ENCODE measurements at places on chromosomes 2 and 18.

DNA sequence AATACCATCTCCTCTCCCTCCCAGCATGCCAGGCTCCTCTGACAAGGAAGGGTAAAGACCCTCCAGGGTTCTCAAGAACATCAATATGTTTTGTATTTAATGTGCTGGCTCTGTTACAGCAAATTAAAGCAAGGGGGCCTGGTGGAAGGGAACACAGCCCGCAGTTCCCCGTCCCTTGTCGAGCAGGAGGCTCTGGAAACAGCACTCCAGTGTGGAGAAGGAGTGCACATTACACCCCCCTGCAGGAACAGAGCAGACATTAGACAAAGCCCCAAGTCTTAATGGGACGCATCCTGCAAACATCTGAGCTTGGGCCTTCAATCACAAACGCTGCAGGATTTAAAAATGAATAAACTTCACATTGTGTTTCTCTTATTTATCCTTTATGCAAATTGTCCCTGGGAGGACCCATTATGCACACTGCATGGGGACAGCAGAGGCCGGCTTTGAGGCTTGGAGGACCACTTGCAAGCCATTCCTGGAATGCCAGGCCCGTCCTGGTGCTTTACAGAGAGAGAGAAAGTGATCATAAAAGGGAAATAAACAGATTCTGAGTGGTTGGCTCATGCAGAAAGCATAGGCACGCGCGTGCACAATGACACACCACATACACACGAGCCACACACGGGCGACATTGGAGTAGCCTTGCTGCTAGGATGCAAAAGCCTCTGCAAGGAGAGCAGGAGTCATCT lies 328.7 kb downstream of the SMAD2 start:
- no peak overlapping the region for H3K27ac ChIP-seq
- no peak for DNase-seq
- H3K4me1 ChIP-seq, result no peaks in the 10 kb centered on the region

GRCh38 chr18:31243740-31244512 lies 74.0 kb upstream of the DSG1 start:
- no peak for DNase-seq
- H3K27ac ChIP-seq, result no peak overlapping the region
- no peaks in the 10 kb centered on the region for H3K4me1 ChIP-seq

DNA sequence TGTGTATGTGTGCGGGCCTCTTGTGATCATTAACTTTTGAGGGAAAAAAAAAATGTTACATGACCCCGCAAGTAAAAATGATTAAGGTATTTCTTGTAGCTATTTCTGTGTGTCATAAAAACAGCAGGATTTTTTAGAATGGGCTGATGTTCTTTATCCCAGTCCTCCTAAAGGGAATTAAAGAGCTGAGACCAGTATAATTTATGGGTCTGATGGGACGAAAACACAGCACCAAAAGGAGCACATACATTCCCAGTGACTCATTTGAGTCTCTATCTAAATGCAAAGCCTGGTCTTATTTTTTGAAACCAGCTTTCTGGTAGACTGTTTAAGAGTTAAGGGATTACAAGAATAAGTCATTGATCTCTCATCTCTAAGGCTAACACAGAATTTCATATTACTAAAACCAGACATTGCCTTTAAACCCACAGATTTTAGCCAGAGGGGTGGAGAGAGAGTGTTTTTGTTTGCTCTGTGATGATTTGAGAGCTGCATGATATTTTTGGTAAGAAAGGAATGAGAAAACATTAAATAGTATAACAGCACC lies 342.3 kb upstream of the EPHA4 start:
- H3K4me3 ChIP-seq, result no peak overlapping the region
- H3K36me3 ChIP-seq, result no peaks in the 10 kb centered on the region
- no peak for DNase-seq
- H3K27ac ChIP-seq, result no peak overlapping the region
- H3K4me1 ChIP-seq, result no peaks in the 10 kb centered on the region
- no peaks in the 10 kb centered on the region for H3K27me3 ChIP-seq

- peaks cover under 1% of the 10 kb centered on the region for H3K4me1 ChIP-seq
- H3K36me3 ChIP-seq, result peaks cover 30% of the 10 kb centered on the region
- no peaks in the 10 kb centered on the region for H3K27me3 ChIP-seq
- no peak overlapping the region for H3K27ac ChIP-seq
- DNase-seq, result no peak
Observed at GRCh38 chr2:39737661-39738060, 41.4 kb downstream of the THUMPD2 start.

DNA sequence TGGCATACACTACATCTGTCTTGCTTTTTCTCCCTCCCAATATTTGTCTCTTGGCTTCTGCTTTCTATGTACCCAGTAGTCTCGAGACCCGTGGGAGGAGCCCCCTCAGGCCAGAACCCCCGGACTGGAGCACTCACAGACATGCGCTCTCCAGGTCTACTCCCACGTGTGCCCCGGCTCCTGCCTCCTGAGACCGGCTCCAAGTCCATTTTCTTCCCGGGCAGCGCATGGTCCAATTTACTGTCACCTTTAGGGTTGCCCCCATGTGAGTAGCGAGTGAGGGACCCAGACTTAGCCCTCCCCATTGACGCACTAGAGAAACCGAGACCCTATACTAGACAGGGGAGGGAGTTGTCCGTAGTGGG lies 11.8 kb upstream of the TEX51 start:
- no peak for DNase-seq
- peaks cover 2% of the 10 kb centered on the region for H3K27me3 ChIP-seq
- no peaks in the 10 kb centered on the region for H3K36me3 ChIP-seq
- H3K27ac ChIP-seq, result no peak overlapping the region
- no peaks in the 10 kb centered on the region for H3K4me1 ChIP-seq

GRCh38 chr2:65050931-65051330 lies 5.3 kb upstream of the CEP68 start:
- no peak overlapping the region for H3K27ac ChIP-seq
- no peaks in the 10 kb centered on the region for H3K27me3 ChIP-seq
- H3K4me1 ChIP-seq, result peaks cover 9% of the 10 kb centered on the region
- H3K4me3 ChIP-seq, result no peak overlapping the region

DNA sequence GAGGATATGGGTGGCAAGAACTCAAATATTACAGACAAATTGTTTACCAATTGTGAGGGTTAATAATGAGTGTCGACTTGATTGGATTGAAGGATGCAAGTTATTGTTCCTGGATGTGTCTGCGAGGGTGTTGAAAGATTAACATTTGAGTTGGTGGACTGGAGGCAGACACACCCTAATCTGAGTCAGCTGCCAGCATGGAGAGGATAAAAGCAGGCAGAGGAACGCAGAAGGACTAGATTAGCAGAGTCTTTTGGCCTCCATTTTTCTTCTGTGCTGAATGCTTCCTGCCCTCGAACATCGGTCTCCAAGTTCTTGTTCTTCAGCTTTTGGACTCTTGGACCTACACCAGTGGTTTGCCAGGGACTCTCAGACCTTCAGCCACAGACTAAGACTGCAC lies 1503.7 kb downstream of the LRP1B start:
- H3K27me3 ChIP-seq, result no peaks in the 10 kb centered on the region
- no peak overlapping the region for H3K4me3 ChIP-seq
- no peaks in the 10 kb centered on the region for H3K36me3 ChIP-seq

DNA sequence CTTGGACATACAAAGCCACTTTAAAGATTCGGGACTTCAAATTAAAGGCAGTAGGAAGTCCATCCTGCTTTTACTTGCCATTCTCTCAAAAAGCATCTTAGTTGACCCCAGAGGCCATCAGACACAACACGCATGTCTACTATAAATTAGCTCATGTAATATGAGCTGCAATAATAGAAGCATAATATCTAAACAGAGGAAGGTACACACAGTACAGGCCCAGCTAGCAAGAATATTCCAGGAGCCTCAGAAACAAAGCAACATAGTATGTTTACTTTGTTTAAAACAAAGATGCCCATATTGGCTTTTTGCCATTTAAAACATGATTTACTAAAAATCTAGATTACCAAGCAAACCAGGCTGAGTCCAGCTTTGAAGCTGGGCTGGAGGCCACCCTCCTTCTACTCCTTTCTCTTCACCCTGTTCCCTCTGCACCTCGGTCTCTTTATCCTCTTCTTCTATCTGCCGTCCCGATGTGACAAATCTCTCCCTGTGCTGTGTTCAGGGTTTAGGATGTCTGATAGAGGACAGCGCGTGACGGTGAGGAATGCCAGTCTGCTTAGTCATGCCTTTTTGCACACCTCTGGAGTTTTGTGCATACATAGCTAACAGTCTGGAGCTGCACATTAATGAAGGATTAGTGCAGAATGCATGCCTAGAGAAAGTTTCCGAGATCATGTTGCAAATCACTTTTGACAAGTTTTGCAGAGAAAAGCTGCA lies 28.2 kb downstream of the DTNA start:
- H3K27me3 ChIP-seq, result no peaks in the 10 kb centered on the region
- H3K36me3 ChIP-seq, result no peaks in the 10 kb centered on the region
- H3K27ac ChIP-seq, result no peak overlapping the region
- H3K4me3 ChIP-seq, result no peak overlapping the region
- H3K4me1 ChIP-seq, result no peaks in the 10 kb centered on the region

- DNase-seq, result peak; percentile 48
- H3K36me3 ChIP-seq, result peaks cover 82% of the 10 kb centered on the region
- no peak overlapping the region for H3K4me3 ChIP-seq
- no peaks in the 10 kb centered on the region for H3K4me1 ChIP-seq
- H3K27ac ChIP-seq, result no peak overlapping the region
Observed at GRCh38 chr18:79930020-79930642, 21.3 kb downstream of the SLC66A2 start.

- no peak overlapping the region for H3K4me3 ChIP-seq
- no peak overlapping the region for H3K27ac ChIP-seq
- H3K4me1 ChIP-seq, result no peaks in the 10 kb centered on the region
- H3K36me3 ChIP-seq, result no peaks in the 10 kb centered on the region
- DNase-seq, result no peak
Observed at GRCh38 chr2:205407984-205408383, 274.3 kb upstream of the NRP2 start.

DNA sequence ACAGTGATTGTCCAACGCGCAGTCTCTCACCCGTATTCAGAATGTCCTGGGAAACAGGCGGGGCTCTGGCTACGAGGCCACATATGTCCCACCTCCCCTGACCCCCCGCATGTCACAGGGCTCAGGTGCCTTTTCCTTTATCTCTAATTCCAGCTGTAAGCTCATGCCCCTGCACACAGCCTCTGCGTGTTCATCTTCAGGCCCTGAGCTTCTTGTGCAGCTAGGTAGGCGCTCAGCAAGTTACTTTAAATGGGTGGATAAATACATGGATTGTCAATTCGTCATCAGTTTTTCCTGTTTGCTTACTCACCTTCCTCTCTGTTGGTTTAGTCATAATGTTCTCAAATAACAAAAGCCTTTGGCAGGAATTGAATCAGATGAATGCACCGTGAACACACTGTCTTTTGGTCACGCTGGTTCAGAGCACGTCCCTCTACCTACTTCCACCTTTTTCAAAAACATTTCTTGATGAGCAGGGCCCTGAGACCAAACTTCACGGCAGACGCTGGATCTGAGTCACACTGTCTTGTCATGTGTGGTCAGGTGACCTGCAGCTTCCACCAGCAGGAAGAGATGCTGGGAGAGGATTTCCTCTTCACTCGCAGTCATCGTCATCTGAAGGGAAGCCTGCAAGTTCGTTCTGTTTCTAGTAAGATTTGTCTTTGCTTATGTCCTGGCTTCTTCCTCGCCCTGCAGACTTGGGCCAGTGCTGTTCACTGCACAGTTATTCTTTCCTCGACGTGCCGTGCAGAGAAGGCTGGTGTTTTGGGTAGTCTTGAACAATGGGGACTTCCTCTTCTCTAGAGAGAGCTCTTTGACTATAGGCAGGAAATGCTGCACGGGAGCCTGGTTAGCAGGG lies 138.1 kb downstream of the PTGR3 start:
- no peak overlapping the region for H3K27ac ChIP-seq
- H3K36me3 ChIP-seq, result no peaks in the 10 kb centered on the region
- H3K4me3 ChIP-seq, result no peak overlapping the region
- peak; percentile 25 for DNase-seq

- H3K4me3 ChIP-seq, result no peak overlapping the region
- H3K36me3 ChIP-seq, result peaks cover 22% of the 10 kb centered on the region
- no peak for DNase-seq
- H3K27ac ChIP-seq, result no peak overlapping the region
- H3K4me1 ChIP-seq, result peaks cover 10% of the 10 kb centered on the region
Observed at GRCh38 chr18:36176711-36177110, 10.6 kb upstream of the MOCOS start.

- H3K4me1 ChIP-seq, result no peaks in the 10 kb centered on the region
- no peak overlapping the region for H3K27ac ChIP-seq
- H3K36me3 ChIP-seq, result no peaks in the 10 kb centered on the region
- no peak overlapping the region for H3K4me3 ChIP-seq
- no peak for DNase-seq
- H3K27me3 ChIP-seq, result no peaks in the 10 kb centered on the region
Observed at GRCh38 chr18:42310956-42311355, 355.9 kb downstream of the PIK3C3 start.

DNA sequence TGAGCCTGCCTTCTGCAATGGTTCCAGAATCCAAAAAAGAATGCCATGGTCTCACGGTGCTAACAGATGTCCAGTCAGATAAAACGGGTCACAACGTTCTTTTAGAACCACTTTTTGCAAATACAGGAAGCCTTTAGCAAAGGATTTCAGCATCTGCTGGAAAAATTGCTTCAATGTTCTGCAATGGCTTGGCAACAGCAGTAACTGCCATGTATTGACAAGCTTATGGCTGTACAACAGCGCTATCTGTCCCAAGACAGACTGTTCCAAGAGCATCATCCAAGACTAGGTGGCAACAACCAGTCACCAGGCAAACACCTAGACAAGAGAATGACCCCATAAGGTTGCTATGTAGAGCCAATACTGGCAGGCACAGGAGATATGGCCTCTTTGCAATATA lies 37.6 kb upstream of the RIOK3 start:
- no peak overlapping the region for H3K4me3 ChIP-seq
- no peaks in the 10 kb centered on the region for H3K4me1 ChIP-seq
- H3K27me3 ChIP-seq, result no peaks in the 10 kb centered on the region
- peak; percentile 21 for DNase-seq
- H3K27ac ChIP-seq, result no peak overlapping the region
- H3K36me3 ChIP-seq, result no peaks in the 10 kb centered on the region

- H3K36me3 ChIP-seq, result no peaks in the 10 kb centered on the region
- H3K27me3 ChIP-seq, result no peaks in the 10 kb centered on the region
- DNase-seq, result no peak
- H3K27ac ChIP-seq, result no peak overlapping the region
Observed at GRCh38 chr2:19540739-19541525, 182.5 kb upstream of the OSR1 start.

GRCh38 chr18:62732617-62733016 lies 17.3 kb downstream of the PHLPP1 start:
- no peak for DNase-seq
- no peak overlapping the region for H3K27ac ChIP-seq
- peaks cover 17% of the 10 kb centered on the region for H3K36me3 ChIP-seq
- no peaks in the 10 kb centered on the region for H3K4me1 ChIP-seq
- H3K27me3 ChIP-seq, result no peaks in the 10 kb centered on the region

DNA sequence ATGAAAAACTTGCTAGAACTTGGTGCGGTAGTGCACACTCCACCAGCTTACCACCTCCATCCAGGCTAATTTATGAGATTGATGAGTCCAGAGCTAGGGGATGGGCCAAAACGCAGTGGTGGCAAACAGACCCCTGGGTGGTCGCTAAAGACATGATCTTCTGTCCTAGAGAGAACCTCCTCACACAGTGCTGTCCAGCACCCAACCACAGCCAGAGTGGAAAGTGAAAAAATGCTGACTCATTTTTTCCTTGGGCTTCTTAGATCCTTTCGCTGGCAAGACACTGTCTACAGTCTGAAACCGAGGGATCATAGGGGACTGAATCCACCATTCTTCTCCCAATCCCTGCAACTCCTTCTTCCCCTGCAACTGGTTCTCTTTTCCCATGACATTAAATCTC lies 4.1 kb downstream of the ANTXR1 start:
- no peak overlapping the region for H3K4me3 ChIP-seq
- no peak overlapping the region for H3K27ac ChIP-seq
- H3K36me3 ChIP-seq, result no peaks in the 10 kb centered on the region
- no peak for DNase-seq
- peaks cover 66% of the 10 kb centered on the region for H3K27me3 ChIP-seq
